Choroid plexus epithelial cell (primary cell): ENCODE measurements at places on chromosomes 7 and 10.

DNA sequence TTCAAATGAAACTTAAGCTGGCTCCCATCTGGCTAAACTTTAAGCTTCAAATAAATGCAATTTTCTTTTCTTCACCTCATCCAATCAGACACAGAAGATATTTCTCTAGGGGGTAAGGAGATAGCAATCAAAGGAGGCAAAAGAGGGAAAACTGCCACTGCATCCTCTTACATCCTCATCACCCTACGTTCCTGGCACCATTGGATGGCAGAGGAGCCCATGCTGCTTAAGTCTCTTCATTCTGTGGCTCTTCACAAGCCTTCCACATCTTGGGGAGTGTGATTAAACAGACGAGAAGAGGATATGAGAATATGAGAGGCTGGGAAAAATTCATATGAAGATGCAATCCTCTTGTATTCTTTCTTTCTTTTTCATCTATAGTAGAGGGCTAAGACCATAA lies 345.7 kb upstream of the AOAH start:
- DNase-seq = no peak

GRCh38 chr7:114806590-114807162 lies 115.2 kb upstream of the MDFIC start:
- peak; percentile 88 for DNase-seq

GRCh38 chr7:133482599-133482998 lies 229.7 kb downstream of the EXOC4 start:
- no peak for DNase-seq

DNA sequence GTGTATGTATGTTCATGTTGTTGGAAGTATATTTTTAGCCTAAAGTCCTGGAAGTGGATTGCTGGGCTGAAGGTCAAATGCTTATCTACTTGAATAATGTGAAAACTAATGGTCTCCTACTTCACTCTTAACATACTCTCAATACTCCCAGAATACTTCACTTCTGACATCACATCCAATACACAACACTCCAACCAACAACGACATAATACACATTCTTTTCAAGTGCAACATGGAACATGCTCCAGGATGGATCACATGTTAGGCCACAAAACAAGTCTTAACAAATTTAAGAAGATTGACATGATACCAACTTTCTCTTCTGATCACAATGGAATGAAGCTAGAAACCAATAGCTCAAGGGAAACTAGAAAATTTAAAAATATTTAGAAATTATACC lies 126.9 kb upstream of the ADCY1 start:
- DNase-seq = no peak

- DNase-seq = no peak
Measured at GRCh38 chr10:16192337-16192736, 244.5 kb upstream of the PTER start.

DNA sequence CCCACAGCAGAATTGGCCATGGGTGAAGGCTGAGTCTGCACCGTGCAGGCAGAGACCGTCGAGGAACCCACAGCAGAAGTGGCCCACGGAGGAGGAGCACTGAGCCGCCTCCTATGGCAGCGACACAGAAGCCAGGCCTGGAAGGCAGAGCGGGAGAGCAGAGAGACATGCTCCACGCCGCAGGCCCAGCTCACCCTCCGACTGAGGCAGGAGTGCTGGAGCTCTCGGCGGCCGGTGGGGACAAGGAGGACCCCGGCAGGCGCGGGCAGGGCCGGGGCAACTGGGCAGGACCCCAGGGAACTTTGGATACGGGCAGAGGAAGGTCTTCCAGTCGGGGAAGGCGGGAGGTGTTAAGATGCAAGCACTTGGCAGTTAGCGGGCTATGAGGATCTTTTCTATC lies 420.4 kb downstream of the DNAJB6 start:
- DNase-seq = no peak

DNA sequence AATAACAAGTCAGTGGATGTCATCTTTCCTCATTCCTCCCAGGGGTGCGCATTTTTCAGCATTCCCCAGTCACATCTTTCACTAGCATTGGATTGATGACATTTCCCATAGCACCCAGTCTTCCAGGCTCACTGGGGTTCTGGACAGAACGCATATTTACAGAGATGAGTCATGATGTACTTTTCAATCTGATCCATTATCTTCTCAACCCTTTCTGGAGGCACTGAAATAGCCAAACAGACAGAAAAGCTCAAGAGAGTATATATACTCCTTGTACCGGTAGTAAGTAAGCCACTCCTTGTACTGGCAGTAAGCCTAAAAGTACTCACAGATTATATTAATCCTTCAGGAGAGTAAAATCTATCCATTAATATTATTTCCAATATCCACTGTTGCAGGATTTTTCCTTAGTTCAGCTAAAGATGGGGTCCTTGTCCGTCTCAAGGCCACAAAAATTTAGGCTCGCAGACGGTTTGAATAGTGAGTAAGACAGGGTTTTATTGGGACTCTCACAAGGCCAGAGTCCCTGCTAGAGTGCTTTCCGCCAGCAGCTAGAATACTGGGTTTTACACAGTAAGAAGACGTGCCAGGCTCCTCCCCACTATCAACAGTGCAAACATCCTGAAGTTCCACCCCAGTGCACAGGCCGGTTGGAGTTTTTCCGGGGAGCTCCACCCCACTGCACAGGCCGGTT lies 60.8 kb downstream of the MDH2 start:
- peak; percentile 56 for DNase-seq

DNA sequence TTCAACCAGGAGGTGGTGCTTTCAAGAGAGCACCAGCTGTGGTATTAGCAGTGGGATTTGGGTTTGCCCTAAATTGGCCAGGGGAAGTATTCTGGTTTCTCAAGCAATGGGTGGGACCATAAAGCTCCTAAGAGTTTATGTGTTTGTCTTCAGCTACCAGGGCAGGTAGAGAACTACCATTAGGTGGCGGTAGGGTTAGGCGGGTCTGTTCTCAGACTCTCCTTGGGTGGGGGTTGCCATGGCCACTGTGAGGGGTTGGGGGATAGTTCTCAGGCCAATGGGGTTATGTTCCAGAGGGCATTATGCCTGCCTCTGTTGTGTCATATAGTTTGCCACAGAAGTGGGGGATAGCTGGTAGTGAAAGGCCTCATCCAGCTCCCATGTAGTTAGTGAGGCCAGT lies 47.7 kb upstream of the BICC1 start:
- no peak for DNase-seq

DNA sequence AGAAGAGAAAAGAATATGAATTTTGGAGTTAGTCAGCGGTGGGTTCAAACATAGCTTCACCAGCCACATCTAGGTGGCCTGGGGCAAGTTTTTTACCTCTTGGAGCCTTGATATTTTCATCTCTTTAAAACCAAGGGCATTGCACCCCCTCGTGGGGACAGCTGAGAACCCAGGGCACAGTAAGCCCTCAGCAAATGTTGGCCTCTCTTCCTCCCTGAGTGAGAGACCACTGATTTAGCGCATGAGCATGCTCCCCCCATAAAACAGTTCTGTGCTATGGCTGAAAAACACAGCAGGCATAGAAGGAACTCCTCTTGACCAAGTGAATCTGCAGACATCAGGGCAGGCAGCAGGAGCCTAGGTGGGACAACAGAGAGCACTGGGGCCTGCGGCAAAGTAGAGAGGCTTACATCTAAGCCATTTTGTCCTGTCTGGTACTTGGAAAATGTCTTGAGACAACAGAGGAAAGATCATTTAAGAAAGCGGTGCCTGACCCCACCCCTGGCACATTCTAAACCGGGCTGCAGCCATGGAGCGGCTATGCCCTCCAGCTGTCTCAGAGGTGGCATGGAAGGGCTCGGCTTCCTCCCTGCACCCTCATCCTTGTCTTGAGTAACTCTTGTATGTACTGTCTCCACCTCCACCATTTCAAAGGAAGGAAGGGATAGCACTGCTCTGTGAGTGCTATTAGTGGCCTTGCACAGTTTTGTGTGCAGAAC lies 94.7 kb downstream of the ARHGAP22 start:
- DNase-seq = peak; percentile 38

- DNase-seq = peak; percentile 50
Measured at GRCh38 chr7:75617634-75618234, 121.0 kb downstream of the HIP1 start.

- no peak for DNase-seq
Measured at GRCh38 chr7:22733761-22734160, 6.8 kb downstream of the IL6 start.

DNA sequence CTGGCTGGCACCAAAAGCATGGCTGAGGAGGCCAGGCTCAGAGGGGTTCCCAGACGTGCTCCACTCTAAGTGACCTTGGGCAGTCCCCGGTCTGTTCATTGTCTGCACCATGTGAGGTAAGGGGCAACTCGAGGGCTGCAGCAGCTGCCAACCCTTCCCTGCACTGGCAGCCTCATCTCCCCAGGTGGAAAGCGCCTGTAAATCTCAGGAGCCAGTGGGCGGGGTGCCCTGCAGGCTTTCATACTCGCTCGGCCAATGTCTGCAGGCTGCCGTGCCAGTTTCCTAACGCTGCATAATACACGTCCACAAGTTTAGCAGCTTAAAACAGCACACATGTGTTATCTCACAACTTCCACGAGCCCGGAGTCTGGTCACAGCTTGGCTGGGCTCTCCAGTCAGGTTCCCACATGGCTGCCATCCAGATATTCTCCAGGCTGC lies 12.6 kb upstream of the GDF10 start:
- no peak for DNase-seq

GRCh38 chr10:77244286-77244685 lies 393.3 kb downstream of the KCNMA1 start:
- no peak for DNase-seq

DNA sequence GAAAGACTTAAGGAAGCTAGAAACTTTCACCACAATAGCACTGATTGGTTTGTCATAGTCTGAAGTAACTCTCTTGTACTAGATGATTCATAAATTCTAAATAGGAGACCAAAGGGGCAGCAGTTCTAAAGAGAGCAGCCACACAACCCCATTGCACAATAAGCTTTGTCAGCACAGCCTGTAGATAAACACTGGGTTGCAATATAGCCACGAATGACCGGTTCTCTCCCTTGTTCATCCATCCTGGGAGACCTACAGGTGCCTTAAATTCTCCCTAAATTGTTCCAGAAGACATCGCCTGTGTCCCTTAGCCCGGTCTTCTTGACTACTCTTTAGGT lies 167.0 kb downstream of the SNX13 start:
- DNase-seq = peak; percentile 94

GRCh38 chr7:90948085-90948484 lies 316.1 kb upstream of the FZD1 start:
- DNase-seq = no peak

GRCh38 chr10:60138026-60138425 lies 231.7 kb upstream of the CCDC6 start:
- DNase-seq = no peak

GRCh38 chr10:31644931-31645633 lies 283.5 kb downstream of the ARHGAP12 start:
- no peak for DNase-seq

- DNase-seq = no peak
Measured at GRCh38 chr7:55731931-55732330, 130.6 kb downstream of the SEPTIN14 start.

DNA sequence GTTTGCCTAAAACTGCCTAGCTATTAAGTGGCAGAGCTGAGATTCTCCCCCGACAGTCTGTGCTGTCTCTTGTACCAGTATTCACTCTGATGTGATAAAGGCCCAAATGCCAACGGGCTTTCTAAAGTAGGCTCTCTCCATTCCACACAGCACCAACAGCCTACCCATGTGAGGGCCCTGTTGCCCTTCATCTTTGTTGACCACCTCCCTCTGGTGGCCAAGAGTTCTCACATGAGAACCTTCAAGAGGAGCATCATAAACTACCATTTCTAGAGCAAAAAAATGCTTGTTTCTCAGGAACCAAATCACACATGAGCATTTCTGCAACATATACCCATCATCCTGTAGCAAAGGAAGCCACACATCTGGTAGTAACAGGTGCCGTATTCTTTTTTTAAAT lies 185.8 kb downstream of the GRM8 start:
- DNase-seq = no peak

- DNase-seq = no peak
Measured at GRCh38 chr7:27141923-27142579, 1.4 kb downstream of the HOXA5 start.
